Activated CD8-positive, alpha-beta T cell treated with anti-CD3 and anti-CD28 coated beads for 36 hours (primary cell): ENCODE measurements at places on chromosomes 2 and 18. TPM values are rescaled to one million over a fixed set of nuclear protein-coding genes. Genes with fewer than 3 reads are reported as not detected.
A peak's percentile ranks its signal among the peaks of the same experiment; 100 is the strongest.

- DNase-seq: peak; percentile 81
- no peak overlapping the region for H3K27ac ChIP-seq
- H3K4me3 ChIP-seq: no peak overlapping the region
- peaks cover 71% of the 10 kb centered on the region for H3K27me3 ChIP-seq
- peaks cover 26% of the 10 kb centered on the region for H3K4me1 ChIP-seq
- no peaks in the 10 kb centered on the region for H3K36me3 ChIP-seq
These were observed 2.4 kb upstream of the HOXD8 start for GRCh38 chr2:176126929-176127773.

- H3K4me3 ChIP-seq: no peak overlapping the region
- DNase-seq: no peak
- no peaks in the 10 kb centered on the region for H3K36me3 ChIP-seq
- H3K27ac ChIP-seq: no peak overlapping the region
- H3K27me3 ChIP-seq: peaks cover 12% of the 10 kb centered on the region
- H3K4me1 ChIP-seq: no peaks in the 10 kb centered on the region
These were observed 43.8 kb downstream of the SLC4A3 start for GRCh38 chr2:219671279-219671678.

DNA sequence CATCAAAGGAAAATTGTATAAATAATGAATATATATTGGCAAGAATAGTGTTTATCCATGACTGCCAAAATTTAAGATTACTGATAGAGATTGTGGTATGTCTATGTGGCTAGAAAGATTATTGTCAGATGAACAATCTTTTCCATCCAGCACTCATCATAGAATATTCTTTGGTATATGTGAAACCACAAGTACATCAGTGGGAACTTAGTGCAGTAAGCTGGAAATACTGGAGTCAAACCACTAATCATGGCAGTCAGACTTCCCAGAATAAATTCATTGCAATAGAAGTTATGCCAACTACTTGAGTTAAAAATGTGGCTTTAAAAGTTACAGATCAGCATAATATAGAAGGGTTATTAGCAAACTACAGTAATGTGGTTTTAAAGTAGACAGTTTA is 310.3 kb downstream of the GULP1 start:
- no peaks in the 10 kb centered on the region for H3K27me3 ChIP-seq
- no peak for DNase-seq
- H3K4me1 ChIP-seq: no peaks in the 10 kb centered on the region
- H3K4me3 ChIP-seq: no peak overlapping the region
- no peaks in the 10 kb centered on the region for H3K36me3 ChIP-seq
- H3K27ac ChIP-seq: no peak overlapping the region

Gene LRRFIP1
- 281 TPM for total RNA-seq

Gene IL1RN
- total RNA-seq: 0.85 TPM

GRCh38 chr2:238821944-238822670 is 25.8 kb upstream of the TWIST2 start:
- no peak for DNase-seq
- H3K4me3 ChIP-seq: no peak overlapping the region
- H3K27me3 ChIP-seq: peaks cover 42% of the 10 kb centered on the region
- H3K4me1 ChIP-seq: no peaks in the 10 kb centered on the region
- H3K27ac ChIP-seq: no peak overlapping the region

GRCh38 chr2:139374296-139374850 is 594.2 kb upstream of the NXPH2 start:
- H3K36me3 ChIP-seq: no peaks in the 10 kb centered on the region
- H3K4me3 ChIP-seq: no peak overlapping the region
- no peaks in the 10 kb centered on the region for H3K27me3 ChIP-seq
- no peaks in the 10 kb centered on the region for H3K4me1 ChIP-seq

Gene MLPH
- not detected for total RNA-seq

GRCh38 chr2:26414311-26414710 is 12.6 kb downstream of the DRC1 start:
- H3K4me1 ChIP-seq: peaks cover 8% of the 10 kb centered on the region

DNA sequence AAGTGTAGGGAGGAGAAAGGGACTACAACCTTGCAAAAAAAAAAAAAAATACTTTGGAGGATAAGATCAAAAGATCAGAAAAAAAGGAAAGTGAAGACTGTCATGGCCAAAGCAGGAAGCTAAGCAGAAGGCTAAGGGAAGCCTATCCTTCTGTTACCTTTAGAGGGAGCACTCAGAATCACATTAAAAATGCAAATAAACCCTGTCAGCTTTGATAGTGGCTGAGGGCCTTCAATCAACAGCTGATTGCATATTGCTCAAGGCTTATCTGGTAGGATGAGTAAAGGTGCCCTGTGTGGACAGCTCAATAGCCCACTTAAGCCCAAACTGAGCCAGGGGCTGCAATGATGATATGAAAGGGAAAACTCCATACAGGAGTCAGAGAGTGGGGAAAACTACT is 1021.2 kb downstream of the LRP1B start:
- H3K36me3 ChIP-seq: no peaks in the 10 kb centered on the region
- no peak overlapping the region for H3K27ac ChIP-seq
- no peak overlapping the region for H3K4me3 ChIP-seq
- H3K4me1 ChIP-seq: no peaks in the 10 kb centered on the region
- DNase-seq: no peak

Gene TDRD15
- not detected for total RNA-seq

DNA sequence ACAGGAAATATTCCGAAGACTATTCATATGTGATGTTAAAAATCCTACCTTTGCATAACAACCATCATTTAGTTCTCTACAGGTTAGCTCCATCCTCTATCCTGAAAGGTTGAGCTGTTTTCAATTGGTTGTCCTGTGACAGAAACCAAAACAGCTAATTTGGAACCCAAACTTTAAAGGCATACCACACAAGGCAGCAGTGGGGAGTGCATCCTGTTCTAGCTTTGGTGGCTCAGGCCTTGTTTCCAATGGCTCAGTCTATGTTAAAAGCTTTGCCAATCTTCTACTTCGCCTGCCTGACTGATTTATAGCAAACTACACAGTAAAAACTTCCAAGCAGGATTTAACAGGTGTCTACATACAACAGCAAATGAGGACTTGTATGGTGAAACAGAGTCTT is 3.2 kb downstream of the CD226 start:
- peaks cover 74% of the 10 kb centered on the region for H3K36me3 ChIP-seq
- H3K4me1 ChIP-seq: peaks cover 70% of the 10 kb centered on the region
- H3K27ac ChIP-seq: no peak overlapping the region
- peak overlapping the region; percentile 84 for H3K4me3 ChIP-seq
- H3K27me3 ChIP-seq: no peaks in the 10 kb centered on the region
- peak; percentile 57 for DNase-seq

- H3K4me1 ChIP-seq: no peaks in the 10 kb centered on the region
- no peak for DNase-seq
- no peaks in the 10 kb centered on the region for H3K27me3 ChIP-seq
- no peak overlapping the region for H3K4me3 ChIP-seq
- H3K36me3 ChIP-seq: no peaks in the 10 kb centered on the region
- H3K27ac ChIP-seq: no peak overlapping the region
These were observed 354.8 kb downstream of the AKAIN1 start for GRCh38 chr18:4842287-4842686.

- peaks cover 1% of the 10 kb centered on the region for H3K27me3 ChIP-seq
- no peaks in the 10 kb centered on the region for H3K36me3 ChIP-seq
- no peak overlapping the region for H3K4me3 ChIP-seq
- H3K4me1 ChIP-seq: no peaks in the 10 kb centered on the region
- DNase-seq: no peak
These were observed 12.2 kb downstream of the PTPRM start for GRCh38 chr18:7579176-7579917.

GRCh38 chr18:78898066-78898465 is 81.6 kb upstream of the SALL3 start:
- no peak for DNase-seq
- peaks cover 10% of the 10 kb centered on the region for H3K27me3 ChIP-seq
- no peaks in the 10 kb centered on the region for H3K36me3 ChIP-seq
- H3K4me3 ChIP-seq: no peak overlapping the region
- no peak overlapping the region for H3K27ac ChIP-seq
- H3K4me1 ChIP-seq: no peaks in the 10 kb centered on the region

- no peak overlapping the region for H3K4me3 ChIP-seq
- H3K27ac ChIP-seq: no peak overlapping the region
- no peaks in the 10 kb centered on the region for H3K4me1 ChIP-seq
- no peaks in the 10 kb centered on the region for H3K27me3 ChIP-seq
- no peak for DNase-seq
- H3K36me3 ChIP-seq: peaks cover 8% of the 10 kb centered on the region
These were observed 80.1 kb downstream of the EIPR1 start for GRCh38 chr2:3297523-3297922.

Gene IL36G
- not detected for total RNA-seq

GRCh38 chr2:238655974-238656722 is 191.7 kb upstream of the TWIST2 start:
- H3K4me1 ChIP-seq: no peaks in the 10 kb centered on the region
- H3K27ac ChIP-seq: no peak overlapping the region
- H3K4me3 ChIP-seq: no peak overlapping the region

Gene REG1B
- not detected for total RNA-seq

DNA sequence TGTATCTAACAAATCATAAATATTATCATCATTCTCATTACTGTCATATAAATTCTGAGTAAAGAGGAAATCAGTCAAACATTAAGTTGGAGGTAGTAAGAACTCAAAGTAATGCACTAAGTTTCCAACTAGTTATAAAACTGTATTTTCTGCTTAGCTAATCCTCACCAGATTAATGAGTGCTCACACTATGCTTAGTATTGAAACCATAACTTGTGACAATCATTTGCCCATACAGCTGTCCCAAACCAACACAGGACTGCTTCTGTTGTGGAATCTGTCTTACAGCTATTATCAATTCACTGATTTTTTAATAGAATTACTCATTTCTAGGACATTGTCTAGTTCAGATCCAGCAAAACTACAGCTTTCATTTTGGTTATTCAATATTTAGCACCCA is 41.5 kb upstream of the TANK start:
- DNase-seq: no peak
- no peak overlapping the region for H3K27ac ChIP-seq
- H3K27me3 ChIP-seq: peaks cover 6% of the 10 kb centered on the region
- H3K4me3 ChIP-seq: no peak overlapping the region

Gene KCNF1
- total RNA-seq: not detected

- H3K4me3 ChIP-seq: no peak overlapping the region
- peaks cover 30% of the 10 kb centered on the region for H3K36me3 ChIP-seq
- H3K27me3 ChIP-seq: no peaks in the 10 kb centered on the region
- DNase-seq: peak; percentile 51
These were observed 85.4 kb upstream of the ATG16L1 start for GRCh38 chr2:233165895-233166661.

GRCh38 chr2:41836948-41837347 is 210.9 kb upstream of the PKDCC start:
- no peak overlapping the region for H3K27ac ChIP-seq
- no peak overlapping the region for H3K4me3 ChIP-seq
- no peaks in the 10 kb centered on the region for H3K36me3 ChIP-seq

Gene GPR39
- not detected for total RNA-seq

Gene SLC35F5
- total RNA-seq: 18.9 TPM

DNA sequence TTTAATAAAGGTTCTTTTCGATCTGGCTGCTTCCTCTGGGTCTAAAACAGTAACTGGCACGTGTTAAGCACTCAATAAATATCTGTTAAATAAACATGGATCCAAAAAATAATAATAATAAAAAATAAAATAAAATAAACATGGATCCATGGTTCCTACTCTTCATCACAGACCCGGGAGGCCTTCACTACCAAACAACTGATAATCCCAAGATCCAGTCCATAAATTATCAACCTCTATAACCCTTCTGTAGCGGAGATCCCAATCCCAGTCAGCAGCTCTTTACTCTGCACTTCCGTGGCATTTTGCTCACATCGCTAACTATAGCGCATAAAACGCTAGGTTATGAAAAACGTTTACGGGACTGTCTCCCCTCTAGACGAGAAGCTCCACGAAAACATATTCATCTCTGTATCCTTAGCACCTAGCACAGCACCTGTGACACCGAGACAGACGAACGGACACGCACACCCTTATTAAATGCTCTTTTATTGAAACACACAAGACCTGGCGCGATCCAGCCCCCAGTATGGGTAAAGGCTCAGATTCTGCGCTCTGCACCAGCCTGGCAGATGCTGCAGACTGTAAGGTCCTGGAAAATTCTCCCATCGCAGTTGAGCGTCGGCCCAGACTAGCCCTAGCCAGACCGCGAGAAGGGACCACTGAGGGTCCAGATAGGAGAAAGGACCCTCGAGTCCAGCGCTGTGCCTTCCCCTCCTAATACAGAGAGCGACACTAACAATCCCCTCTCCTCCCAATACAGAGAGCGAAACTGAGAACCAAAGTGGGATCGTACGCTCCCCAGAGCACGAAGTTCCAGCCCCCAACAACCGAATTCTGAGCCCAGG is 770 bp downstream of the NBAS start:
- H3K27ac ChIP-seq: peak overlapping the region; percentile 90
- no peaks in the 10 kb centered on the region for H3K27me3 ChIP-seq
- H3K4me3 ChIP-seq: peak overlapping the region; percentile 92

GRCh38 chr2:125296742-125297141 is 1271.7 kb downstream of the CNTNAP5 start:
- H3K4me3 ChIP-seq: no peak overlapping the region
- H3K27me3 ChIP-seq: no peaks in the 10 kb centered on the region
- no peak overlapping the region for H3K27ac ChIP-seq
- no peaks in the 10 kb centered on the region for H3K36me3 ChIP-seq
- DNase-seq: no peak

- no peaks in the 10 kb centered on the region for H3K36me3 ChIP-seq
- H3K4me1 ChIP-seq: no peaks in the 10 kb centered on the region
- H3K27ac ChIP-seq: no peak overlapping the region
- no peaks in the 10 kb centered on the region for H3K27me3 ChIP-seq
These were observed 402.6 kb upstream of the MEIS1 start for GRCh38 chr2:66032226-66032775.

- H3K27me3 ChIP-seq: no peaks in the 10 kb centered on the region
- H3K27ac ChIP-seq: no peak overlapping the region
- no peaks in the 10 kb centered on the region for H3K36me3 ChIP-seq
- H3K4me1 ChIP-seq: no peaks in the 10 kb centered on the region
- no peak overlapping the region for H3K4me3 ChIP-seq
These were observed 298.2 kb downstream of the TCF4 start for GRCh38 chr18:55289775-55290174.

Gene SP5
- total RNA-seq: not detected

DNA sequence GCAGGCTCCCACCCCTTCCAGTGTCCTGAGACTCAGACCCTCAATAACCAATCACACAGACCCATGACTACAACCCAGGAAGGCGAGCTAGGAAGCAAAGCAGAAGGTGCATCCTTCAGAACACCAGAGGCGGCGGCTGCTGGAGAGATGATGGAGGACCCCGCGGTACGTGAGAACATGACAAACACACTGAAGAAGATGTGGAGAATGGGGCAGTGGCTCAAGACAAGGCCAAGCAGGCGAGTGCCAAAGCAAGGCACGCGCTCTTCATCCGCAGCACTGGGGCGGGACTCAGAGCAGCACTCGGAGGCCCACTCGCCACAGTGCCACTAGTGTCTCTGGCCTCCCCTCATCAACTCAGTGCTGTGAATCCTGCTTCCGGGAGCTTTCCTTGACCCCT is 13.7 kb downstream of the ERFE start:
- H3K27ac ChIP-seq: no peak overlapping the region
- no peaks in the 10 kb centered on the region for H3K27me3 ChIP-seq
- no peak for DNase-seq
- H3K4me3 ChIP-seq: no peak overlapping the region

GRCh38 chr2:50443288-50443687 is 588.6 kb downstream of the NRXN1 start:
- H3K4me3 ChIP-seq: no peak overlapping the region
- H3K36me3 ChIP-seq: no peaks in the 10 kb centered on the region
- no peak overlapping the region for H3K27ac ChIP-seq
- H3K4me1 ChIP-seq: no peaks in the 10 kb centered on the region
- H3K27me3 ChIP-seq: peaks cover 2% of the 10 kb centered on the region
- no peak for DNase-seq
